M059J (cell line): ENCODE measurements at places on chromosomes 7 and 10. TPM values are rescaled to one million over a fixed set of nuclear protein-coding genes. Genes with fewer than 3 reads are reported as not detected.

VSIR gene
- 5.3 and 17.1 TPM in 2 replicates for total RNA-seq

NPFFR1 gene
- not detected in 2 replicates for total RNA-seq

IL15RA gene
- 14.9 and 26.3 TPM in 2 replicates for total RNA-seq

DGKI gene
- 0.12 and 1.1 TPM in 2 replicates for total RNA-seq

LIPN gene
- total RNA-seq: not detected in 2 replicates

ANKRD2 gene
- total RNA-seq: not detected in 2 replicates
